ENCODE measurements at places on chromosomes 3 and 15.

- DNase-seq: no peak
Measured at GRCh38 chr3:118548434-118548833, 486.2 kb downstream of the IGSF11 start.

DNA sequence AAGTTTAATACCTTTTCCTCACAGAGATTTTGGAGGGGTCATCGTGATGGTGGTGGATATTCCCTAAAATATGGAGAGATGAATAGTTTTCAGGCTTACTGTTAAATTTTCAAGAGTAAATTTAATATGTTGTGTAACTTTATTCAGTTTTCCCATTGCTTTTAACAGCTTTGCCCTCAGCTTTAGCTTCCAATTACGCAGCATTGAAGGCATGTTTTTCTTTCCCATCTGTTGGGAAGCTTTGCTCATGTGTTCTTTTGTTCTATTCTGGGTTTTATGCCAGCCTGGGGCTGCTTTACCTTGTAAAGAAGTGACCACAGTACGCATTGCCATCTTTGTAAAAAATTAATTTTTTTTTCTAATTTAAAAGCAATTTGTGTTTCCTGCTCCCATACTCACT, 151.5 kb downstream of the B3GALNT1 start:
- DNase-seq: no peak

- DNase-seq: no peak
Measured at GRCh38 chr3:78832785-78833204, 935.0 kb downstream of the ROBO1 start.

GRCh38 chr3:151227266-151227806, 24.3 kb upstream of the GPR171 start:
- DNase-seq: no peak

DNA sequence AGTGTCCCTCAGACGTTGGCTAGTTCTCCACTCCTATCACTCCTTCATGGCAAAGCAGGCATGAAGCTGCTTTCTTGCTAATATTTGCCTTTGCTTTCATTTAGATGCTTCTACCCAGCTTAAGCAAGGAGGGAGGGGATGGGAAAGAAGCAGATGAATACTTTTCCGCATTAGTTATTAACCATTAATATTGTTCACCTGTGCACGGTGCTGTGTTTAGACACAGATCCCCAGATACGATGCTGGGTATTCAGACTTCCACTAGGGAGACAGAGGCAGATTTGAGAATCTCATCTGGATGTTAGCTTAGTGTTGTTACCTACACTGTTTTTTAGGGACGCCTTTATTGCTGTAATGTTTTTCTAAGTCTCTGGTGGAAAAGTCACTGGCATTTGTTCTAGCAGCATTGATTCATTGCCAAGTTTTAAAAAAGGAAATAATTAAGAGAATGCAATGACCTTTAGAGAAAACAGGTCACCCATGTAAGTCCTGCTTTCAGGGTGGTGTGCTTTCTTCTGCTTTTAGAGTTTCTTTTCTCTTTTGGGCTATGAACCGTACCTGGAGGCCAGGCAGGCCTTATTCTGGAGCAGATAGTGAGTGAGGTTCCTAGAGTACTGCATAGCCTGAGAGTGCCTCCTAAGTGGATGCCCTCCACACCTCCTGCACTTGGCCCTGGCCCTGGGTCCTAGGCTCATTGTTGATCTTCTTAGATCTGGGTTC, 55.5 kb downstream of the MYZAP start:
- DNase-seq: peak; percentile 7
